Activated CD4-positive, CD25-positive, alpha-beta regulatory T cell treated with anti-CD3 and anti-CD28 coated beads, Interleukin-2, amount 50 U/mL, for 16 hours (primary cell): ENCODE measurements at places on chromosomes 6 and 20.

DNA sequence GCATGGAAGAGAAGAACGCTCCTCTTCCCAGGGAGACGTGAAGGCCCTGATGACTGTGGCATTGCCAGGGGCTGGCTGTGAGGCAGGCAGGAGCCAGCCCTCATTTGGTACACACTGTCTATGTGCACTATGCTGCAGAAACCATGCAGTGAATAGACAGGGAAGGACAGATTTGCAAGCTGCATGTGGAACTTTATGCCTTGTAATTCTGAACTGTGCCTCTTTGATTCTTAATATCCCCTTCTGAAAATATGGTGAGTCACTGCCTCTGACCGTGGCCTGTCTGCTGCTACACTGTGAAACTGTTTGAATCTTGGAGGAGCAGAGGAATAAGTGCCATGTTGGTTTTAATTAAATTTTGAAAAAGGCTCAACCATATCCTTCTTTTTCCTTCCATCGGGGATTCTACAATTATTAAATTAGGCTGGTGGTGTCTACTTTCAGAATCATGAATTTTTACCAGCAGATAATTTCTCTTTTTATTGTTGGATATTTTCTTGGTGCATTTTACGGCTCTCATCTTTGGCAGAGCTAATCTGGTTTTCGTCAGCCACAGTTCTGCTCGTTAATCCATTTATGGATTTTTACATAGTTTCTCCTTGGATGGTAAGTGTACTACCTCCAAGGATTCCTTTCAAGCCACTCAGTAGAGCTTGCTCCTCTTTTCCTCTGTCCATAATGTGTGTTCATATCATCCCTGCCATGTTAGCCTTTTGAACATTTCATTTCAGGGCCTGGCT, 301.0 kb upstream of the SLC35B3 start:
- DNase-seq, result no peak

- peak; percentile 11 for DNase-seq
Observed at GRCh38 chr6:100228834-100229441, 234.9 kb upstream of the MCHR2 start.

DNA sequence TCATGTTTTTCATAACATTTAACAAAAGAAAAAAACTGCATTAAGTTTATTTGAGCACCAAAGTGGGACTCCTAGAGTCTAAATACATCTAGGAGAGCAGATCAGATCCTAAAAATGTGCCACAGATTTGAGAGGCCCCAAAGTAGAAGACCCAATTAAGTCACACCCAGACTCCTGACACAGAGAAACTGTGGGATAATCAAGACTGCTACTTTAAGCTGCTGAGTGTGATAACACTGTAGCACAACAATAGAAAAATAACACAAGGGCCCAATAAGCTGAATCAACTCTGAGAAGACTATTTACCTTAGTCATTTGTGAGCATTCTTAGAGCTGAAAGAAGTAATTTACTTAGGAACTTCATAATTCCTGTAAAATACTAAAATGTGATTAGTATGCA, 26.0 kb downstream of the TRDN start:
- DNase-seq, result no peak

GRCh38 chr20:20568604-20569205, 143.7 kb downstream of the RALGAPA2 start:
- DNase-seq, result no peak

GRCh38 chr20:59630526-59630925, 26.2 kb downstream of the PHACTR3 start:
- no peak for DNase-seq
